ENCODE measurements at places on chromosomes 5 and 9.

DNA sequence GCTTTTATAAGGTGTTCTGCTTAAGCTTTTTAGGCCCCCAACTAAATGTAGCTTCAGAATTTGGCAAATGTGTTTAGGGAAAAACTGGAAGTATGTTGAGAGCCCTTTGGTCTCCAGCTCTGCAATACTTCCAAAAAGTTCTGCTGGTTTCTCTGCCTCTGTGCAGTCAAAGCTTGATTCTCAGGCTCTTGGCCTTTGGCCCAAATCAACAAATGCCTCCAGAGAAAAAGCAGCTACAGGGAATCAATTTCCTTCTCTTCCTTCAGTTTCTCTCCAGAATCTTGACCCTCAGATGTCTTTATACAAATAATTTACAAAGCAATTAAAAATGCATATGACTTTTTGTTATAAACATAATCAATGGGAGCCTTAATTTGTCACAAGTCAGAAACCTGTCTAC is 235.7 kb downstream of the COMMD10 start:
- no peak for DNase-seq

- no peak for DNase-seq
Observed at GRCh38 chr5:115363879-115364278, 67.4 kb upstream of the CCDC112 start.

DNA sequence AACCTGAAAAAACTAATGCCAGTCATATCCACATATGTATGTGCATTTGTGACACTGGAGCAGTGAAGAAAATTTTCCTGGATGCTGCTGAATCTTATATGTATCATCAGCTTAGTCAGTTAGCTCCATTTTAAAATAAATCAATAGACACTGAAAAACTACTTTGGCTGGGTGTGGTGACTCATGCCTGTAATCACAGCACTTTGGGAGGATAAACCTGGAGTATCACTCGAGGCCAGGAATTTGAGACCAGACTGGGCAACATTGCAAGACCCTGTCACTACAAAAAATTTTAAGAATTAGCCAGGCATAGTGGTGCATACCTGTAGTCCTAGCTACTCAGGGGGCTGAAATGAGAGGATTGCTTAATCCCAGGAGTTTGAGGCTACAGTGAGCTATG is 511.0 kb upstream of the TLE4 start:
- DNase-seq = no peak

DNA sequence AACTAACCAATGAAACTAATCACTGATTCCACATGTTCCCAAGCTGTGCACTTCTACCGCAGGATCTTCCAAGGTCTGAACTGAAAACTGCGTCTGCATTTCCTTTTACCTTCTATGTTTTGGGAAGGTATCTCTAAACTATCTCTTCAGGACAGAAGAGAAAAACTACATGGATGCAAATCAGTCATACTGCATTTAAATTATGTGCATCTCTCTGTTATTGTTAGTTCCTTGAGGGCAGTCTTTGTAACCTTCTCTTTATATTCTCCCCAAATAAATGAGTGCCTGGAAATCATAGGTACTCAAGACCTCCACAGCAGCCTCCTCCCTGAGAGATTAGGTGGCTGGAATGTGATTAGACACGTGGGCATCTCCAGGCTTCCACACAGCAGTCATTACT is 17.1 kb downstream of the MTX3 start:
- no peak for DNase-seq

GRCh38 chr5:144598451-144599068 is 427.9 kb downstream of the KCTD16 start:
- no peak for DNase-seq

GRCh38 chr9:17401858-17402257 is 177.0 kb upstream of the SH3GL2 start:
- no peak for DNase-seq

DNA sequence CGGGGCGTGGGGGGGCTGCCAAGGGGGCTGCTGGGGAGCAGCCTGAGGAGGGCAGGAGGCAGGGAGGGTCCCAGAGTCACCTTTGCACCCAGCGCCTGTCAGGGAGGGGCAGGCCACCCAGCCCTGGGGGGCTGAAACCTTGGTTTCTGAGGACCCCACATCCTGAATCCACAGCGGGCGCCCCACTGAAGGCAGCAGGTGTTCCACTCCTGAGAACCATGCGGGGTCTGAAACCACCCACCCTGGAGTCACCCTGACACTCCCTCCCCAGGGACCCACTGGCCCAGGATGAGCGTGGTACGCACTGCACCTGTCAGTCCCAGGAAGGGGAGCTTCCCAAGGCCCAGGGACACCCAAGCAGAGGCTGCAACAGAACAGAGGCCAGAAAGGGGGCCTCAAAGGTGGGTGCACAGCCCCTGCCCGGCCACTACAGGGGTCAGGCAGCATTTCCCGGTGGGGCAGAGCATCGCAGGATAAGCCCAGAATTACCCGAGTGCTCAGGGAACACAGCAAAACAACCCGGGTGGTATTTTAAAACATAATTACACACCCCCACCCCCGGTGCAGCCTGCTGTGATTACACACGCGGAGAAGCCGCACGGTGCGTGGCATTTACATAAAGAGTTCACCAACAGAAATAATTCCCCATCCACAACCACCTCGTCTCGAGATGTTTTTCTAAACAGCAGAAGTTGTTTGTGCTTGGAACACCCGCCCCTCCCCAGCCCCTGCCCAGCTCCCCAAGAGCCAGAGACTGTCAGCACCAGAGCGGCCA is 57.3 kb upstream of the UBAC1 start:
- DNase-seq = no peak

- DNase-seq = no peak
Observed at GRCh38 chr9:100447041-100447440, 20.1 kb downstream of the MSANTD3 start.

DNA sequence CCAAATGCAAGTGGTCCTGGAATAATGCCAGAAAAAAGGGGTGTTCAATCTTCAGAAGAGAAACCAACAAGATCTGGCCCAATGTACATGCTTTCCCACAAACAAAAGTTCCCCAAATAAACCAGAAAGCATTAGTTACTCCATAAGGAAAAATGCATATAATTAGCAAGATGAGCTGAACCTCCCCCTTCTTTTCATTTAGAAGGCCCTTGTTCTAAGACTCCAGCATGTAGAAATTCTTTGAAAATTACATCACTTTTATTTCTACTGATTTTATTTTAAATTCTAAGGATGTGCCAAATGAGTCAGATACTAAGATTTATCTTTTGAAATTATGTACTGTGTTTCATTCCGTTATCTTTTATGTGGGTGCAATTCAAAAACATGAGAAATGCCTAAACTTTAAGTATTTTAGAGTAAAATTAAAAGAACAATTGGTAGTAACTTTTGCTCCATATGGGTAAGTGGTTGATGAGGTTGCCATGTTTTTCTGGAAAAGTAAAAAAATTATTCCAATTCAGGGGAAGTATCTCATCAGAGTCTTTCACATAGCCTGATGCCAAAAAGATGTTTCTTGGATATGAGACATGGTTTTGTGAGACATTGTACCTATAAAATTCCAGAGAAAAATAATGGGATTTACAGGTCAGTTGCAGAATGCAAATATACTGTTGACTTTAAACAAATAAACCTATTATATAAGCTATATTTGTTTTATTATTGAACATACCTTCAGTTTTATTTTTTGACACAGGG is 106.5 kb upstream of the CCDC112 start:
- DNase-seq = no peak

- no peak for DNase-seq
Observed at GRCh38 chr9:69246629-69247028, 72.6 kb downstream of the TJP2 start.

- DNase-seq = no peak
Observed at GRCh38 chr9:35385042-35385441, 104.9 kb upstream of the RUSC2 start.

DNA sequence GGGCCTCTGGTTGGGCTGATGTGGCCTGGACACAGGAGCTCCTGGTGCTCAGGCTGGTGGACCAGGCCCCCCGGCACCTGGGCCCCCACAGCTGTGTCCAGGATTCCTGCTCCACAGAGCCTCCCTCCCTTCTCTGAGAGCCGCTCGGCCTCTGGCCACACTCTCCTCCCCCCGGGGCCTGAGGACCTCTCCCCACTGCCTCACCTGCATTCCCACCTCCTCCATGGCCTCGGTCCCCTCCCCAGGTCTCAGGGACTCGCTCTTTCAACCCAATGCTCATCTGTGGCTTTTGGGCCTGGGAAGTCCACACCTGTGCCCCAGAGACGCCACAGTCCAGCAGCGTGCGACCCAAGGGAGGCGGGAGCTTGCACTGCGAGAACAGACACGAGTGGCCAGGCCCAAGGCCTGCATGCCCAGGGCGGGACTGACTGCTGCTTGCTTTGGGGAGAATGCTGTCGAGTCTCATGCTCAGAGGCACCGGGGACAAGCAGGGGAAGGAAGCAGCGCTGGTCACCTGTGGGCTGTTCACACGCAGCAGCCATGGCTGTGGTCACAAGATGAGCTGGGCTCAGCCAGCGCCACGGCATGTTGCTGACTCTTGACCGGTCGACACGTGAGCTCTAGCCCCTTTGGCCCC is 14.6 kb downstream of the PAEP start:
- no peak for DNase-seq

DNA sequence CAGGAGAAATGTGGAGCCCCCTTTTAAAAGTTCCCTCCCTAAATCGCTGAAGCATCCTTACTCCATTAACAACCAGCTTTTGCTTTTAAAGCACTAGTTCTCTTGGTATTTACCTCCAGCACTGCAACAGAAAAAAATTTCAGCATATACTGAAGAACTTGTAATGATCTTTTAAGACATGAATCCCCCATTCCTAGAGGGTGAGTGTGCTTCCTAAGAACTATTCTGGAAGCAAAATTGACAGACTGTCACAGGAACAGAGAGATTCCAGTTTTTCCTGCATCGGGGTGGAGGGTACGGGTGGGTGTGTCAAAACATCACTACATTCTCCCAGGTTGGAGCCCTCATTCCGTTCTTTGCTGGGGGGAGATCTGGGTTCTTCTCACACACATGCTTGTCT is 151.9 kb downstream of the EBF1 start:
- no peak for DNase-seq

DNA sequence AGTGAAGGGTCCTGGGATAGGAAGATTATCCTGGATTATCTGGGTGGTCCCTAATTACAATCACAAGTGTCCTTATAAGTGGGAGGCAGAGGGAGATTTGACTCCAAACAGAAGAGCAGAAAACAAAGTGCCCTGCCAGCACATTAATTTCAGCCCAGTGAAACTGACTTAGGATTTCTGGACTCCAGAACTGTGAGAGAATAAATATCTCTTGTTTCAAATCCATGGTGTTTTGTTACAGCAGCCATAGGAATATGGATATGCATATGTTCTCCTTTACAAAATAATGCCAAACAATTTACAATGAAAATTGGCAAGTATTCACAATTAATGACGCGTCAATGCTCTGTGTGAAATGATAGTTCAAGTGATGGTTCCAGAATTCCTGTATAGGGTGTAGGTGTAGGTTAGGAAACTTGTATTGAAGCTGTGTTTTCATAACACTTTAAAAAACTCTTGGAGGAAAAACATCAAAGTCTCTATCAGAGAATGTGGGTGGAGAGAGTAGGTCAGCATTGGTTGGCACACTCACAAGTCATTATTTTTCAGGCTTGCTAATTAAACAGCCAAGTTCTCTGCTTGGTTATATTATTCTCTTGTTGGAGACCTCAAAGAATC is 19.9 kb upstream of the PLPP1 start:
- no peak for DNase-seq

GRCh38 chr9:113315231-113315630 is 12.1 kb upstream of the RNF183 start:
- DNase-seq = no peak

DNA sequence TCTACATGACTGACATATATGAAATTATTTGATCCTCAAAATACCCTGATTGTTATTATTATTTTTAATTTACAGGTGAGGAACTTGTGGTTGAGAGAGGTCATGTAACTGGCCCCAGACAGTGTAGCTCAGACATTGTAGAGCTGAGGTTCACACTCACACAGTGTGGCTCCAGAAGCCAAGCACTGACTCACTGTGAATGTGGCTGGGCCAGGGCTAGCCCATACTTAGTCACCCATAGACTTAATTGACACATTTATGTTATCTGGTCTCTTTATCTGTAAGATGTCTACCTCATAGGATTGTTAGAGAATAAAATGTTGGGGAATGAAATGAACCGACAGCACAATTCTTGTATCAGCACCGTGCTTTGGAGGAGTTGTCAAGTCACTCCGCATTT is 24.9 kb upstream of the CCDC112 start:
- no peak for DNase-seq

- no peak for DNase-seq
Observed at GRCh38 chr5:126433701-126434100, 10.5 kb downstream of the GRAMD2B start.

- DNase-seq = no peak
Observed at GRCh38 chr5:157108976-157109375, at the start of gene HAVCR2. Gene HAVCR2, minus strand, starts transcription at chr5:157109044. Its CDS starts 61 bp downstream, at chr5:157108983.

DNA sequence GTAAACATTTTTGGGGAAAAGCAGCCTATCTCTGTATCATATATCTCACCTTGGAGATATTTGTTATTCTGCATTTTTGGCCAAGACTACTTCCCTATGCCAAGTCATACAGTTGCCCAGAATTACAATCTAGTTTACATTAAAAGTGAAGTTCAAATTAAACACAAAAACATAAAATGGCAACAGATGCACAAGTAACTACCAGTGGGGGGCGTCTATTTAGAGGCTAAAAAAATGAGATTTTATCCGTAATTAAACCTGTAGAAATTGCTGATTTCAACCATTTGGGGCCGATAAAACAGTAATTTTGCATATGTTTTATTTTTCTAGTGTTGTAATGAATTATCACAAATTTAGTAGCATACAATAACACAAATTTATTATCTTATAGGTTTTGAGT is 787.1 kb upstream of the CHD1 start:
- DNase-seq = no peak

DNA sequence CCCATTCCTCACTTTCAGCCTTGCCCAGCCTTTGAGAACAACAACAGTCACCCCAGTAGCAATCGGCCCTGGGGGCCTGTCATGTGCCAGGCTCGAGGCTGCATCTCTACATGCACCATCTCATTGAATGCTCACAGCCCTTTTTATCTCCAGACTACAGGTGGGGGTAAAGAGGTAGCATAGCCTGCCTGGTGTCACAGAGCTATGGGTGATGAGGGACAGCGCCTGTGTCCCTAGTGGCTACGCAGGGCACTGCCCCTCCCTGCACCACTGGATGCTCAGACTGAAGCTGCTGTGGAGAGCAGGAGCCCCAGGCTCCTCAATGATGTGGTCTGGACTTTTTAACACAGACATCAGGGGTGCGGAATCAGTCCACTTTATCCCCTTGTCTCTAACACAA is 2.8 kb downstream of the CAMK2A start:
- no peak for DNase-seq

- no peak for DNase-seq
Observed at GRCh38 chr9:14895806-14896205, 14.4 kb downstream of the FREM1 start.

DNA sequence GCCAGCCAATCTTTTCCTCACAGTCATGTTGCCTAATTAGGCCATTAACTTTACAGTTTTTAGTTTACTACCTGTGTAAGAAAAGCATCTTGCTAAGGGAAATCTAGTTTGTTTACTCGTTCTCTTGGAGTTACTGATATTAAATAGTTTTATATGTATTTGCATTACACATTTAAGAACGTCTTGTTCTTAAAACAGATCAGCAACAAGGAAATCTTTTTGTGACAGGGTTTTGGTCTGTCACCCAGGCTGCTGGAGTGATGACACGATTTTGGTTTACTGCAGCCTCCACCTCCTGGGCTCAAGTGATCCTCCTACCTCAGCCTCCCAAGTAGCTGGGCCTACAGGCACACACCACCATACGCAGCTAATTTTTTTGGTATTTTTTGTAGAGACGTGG is 29.2 kb upstream of the MSH3 start:
- no peak for DNase-seq

All from stimulated activated CD8-positive, alpha-beta memory T cell treated with anti-CD3 and anti-CD28 coated beads, Interleukin-4, amount 100 ng/mL, for 4 hours (primary cell).